ENCODE measurements at places on chromosomes 4 and X. TPM values are rescaled to one million over a fixed set of nuclear protein-coding genes. Genes with fewer than 3 reads are reported as not detected.

DNA sequence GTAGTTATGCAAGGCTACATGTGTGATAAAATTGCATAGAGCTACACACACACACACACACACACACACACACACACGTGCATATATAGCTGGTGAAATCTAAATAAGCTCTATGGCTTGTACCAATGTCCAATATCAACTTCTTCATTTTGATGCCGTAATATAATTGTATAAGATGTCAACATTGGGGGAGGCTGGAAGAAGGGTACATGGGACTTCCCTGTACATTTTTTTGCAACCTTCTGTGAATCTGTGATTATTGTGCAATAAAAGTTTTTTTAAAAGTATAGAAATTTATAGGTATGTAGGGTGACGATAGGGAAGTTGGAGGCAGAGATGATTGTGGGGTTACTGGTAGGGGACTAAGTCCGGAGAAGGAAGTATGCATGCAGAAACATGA lies 105.5 kb downstream of the HDAC8 start:
- peaks cover 7% of the 10 kb centered on the region for H3K36me3 ChIP-seq
- no peak overlapping the region for H3K4me3 ChIP-seq
- no peak overlapping the region for H3K27ac ChIP-seq
- no peaks in the 10 kb centered on the region for H3K27me3 ChIP-seq
- no peak for DNase-seq

DNA sequence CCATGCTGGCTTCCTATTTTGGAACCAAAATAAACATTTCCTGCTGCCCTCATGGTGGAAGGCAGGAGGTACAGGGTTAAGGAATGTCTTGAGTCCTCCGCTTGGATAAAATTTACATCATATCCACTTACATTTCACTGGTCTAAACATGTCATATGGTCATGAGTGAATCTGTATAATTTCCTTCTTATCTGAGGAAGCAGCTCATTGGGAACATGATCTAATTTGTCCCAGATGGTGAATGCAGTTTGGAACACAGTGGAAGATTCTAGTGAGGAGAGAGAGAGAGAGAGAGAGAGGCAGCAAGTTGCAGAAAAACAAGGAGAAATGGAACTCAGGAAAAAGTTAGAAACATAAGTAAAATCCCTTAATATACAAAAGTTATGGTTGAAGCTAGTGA lies 46.8 kb downstream of the MXRA5 start:
- no peaks in the 10 kb centered on the region for H3K36me3 ChIP-seq
- H3K4me3 ChIP-seq, result no peak overlapping the region
- no peaks in the 10 kb centered on the region for H3K4me1 ChIP-seq

- no peaks in the 10 kb centered on the region for H3K4me1 ChIP-seq
- no peaks in the 10 kb centered on the region for H3K36me3 ChIP-seq
- H3K27me3 ChIP-seq, result no peaks in the 10 kb centered on the region
- H3K4me3 ChIP-seq, result no peak overlapping the region
- DNase-seq, result peak; percentile 19
- no peak overlapping the region for H3K27ac ChIP-seq
Observed at GRCh38 chrX:72245461-72246089, 6.7 kb upstream of the ERCC6L start.

GRCh38 chrX:74421036-74421739 lies at the start of gene SLC16A2:
Gene SLC16A2 (plus strand): TSS chrX:74421493. CDS start chrX:74421638, 145 bp downstream.
- no peak within 1 kb of the TSS for H3K27ac ChIP-seq
- DNase-seq, result peak; percentile 1
- no peaks in the 10 kb centered on the region for H3K36me3 ChIP-seq
- H3K4me1 ChIP-seq, result peaks cover 31% of the 10 kb centered on the region

- no peaks in the 10 kb centered on the region for H3K27me3 ChIP-seq
- peaks cover 4% of the 10 kb centered on the region for H3K4me1 ChIP-seq
- no peak for DNase-seq
- no peak overlapping the region for H3K4me3 ChIP-seq
Observed at GRCh38 chr4:7538518-7538917, 103.8 kb upstream of the PSAPL1 start.

DNA sequence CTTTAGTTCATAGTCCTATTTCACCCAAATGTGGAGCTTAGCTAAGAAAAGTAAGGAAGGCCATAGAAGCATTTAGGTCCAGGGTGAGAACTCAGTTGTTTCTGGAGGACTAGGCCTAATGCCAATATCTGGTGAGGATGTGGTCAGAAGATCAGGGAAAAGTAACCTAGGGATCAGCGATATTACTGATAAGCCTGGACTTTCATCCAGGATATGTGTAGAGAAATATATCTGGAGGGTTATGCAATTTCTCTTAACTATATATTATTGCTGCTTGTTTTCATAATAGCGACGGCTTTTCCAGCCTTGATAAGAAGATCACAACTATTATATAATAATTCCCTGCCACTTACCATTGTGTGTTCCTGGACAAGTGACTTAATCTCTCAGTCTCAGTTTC lies 81.1 kb downstream of the FRAS1 start:
- no peak overlapping the region for H3K27ac ChIP-seq
- H3K27me3 ChIP-seq, result no peaks in the 10 kb centered on the region
- H3K4me3 ChIP-seq, result no peak overlapping the region
- DNase-seq, result no peak
- no peaks in the 10 kb centered on the region for H3K4me1 ChIP-seq
- no peaks in the 10 kb centered on the region for H3K36me3 ChIP-seq

DNA sequence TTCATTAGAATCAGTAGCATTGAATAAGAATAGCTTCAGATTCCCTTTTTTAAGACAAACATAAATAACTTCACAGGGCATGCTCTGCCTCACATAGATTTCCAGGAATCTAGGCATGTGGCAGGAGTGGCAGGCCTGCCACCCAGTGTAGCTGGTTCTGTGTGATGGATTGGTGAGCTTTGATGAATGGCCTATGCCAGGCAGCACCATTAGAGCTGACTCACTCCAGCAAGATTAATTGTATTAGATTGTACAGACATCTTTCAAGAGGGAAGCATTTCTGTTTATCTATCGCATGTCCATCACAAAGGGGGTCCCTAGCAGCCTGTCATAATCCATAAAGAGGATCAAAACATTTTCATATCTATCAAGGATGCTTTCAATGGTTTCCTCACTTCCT lies 71.9 kb downstream of the NAA11 start:
- no peaks in the 10 kb centered on the region for H3K27me3 ChIP-seq
- DNase-seq, result no peak
- H3K4me3 ChIP-seq, result no peak overlapping the region
- H3K27ac ChIP-seq, result no peak overlapping the region
- H3K4me1 ChIP-seq, result peaks cover 4% of the 10 kb centered on the region

- H3K27me3 ChIP-seq, result no peaks in the 10 kb centered on the region
- H3K36me3 ChIP-seq, result no peaks in the 10 kb centered on the region
- no peak overlapping the region for H3K27ac ChIP-seq
- H3K4me3 ChIP-seq, result no peak overlapping the region
- DNase-seq, result no peak
Observed at GRCh38 chrX:97740886-97741285, 857.2 kb downstream of the RPA4 start.

DNA sequence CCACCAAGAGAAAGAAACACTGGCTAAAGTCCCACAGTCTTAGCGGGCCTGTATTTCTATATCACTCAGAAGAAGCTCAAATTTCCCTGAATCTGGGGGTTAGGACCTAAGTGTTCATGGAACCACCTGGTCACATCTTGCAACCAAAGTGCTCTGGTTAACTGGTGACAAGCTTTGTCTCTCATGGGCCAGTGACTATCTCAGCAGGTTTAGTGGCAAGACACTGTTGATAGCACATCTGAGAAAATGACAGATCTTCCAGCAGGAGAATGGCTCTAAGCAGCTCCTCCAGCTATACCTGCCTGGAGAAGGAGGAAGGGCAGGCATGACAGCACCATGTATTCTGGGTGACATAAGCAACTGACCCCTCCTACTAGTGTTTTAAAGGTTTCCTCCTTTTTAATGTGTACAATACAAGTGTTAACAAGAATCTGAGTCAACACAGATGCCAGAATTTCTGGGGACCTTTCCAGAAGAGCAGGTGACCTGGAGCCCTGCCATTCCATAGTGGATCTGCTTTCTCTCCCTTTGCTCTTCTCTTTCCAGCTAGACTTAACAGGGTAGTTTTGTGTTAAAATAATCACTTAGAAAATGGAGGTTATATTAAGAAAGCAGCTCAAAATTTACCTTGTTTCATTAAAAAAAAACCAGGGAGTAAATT lies 17.3 kb upstream of the QRFPR start:
- H3K36me3 ChIP-seq, result no peaks in the 10 kb centered on the region
- H3K27ac ChIP-seq, result no peak overlapping the region
- no peaks in the 10 kb centered on the region for H3K4me1 ChIP-seq
- DNase-seq, result no peak
- H3K27me3 ChIP-seq, result no peaks in the 10 kb centered on the region

- H3K4me3 ChIP-seq, result no peak overlapping the region
- no peak for DNase-seq
- no peaks in the 10 kb centered on the region for H3K27me3 ChIP-seq
Observed at GRCh38 chr4:21469438-21470300, 478.9 kb downstream of the KCNIP4 start.

DNA sequence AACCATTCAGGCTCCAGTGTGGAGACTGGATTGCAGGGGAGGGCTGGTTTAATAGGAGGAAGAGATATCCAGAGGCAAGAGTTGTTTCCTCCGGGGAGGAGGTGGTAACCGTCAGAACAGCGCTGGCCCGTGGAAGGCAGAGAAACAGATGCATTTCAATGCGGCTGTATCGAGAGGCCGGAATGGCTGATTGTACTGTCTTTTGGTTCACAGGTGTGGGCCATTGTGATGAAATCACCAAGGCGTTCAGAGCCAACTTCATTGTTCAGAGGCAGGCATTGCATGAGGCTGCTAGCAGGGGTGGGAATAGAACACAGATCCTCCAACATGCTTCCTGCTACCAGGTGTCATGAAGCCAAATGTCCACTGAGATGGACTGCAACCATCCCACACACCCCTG lies 53.0 kb downstream of the SHOX start:
- H3K36me3 ChIP-seq, result no peaks in the 10 kb centered on the region
- no peak overlapping the region for H3K27ac ChIP-seq
- no peak for DNase-seq
- H3K27me3 ChIP-seq, result no peaks in the 10 kb centered on the region

- no peaks in the 10 kb centered on the region for H3K36me3 ChIP-seq
- no peak for DNase-seq
- H3K27ac ChIP-seq, result no peak overlapping the region
- H3K27me3 ChIP-seq, result peaks cover 86% of the 10 kb centered on the region
- peaks cover 36% of the 10 kb centered on the region for H3K4me1 ChIP-seq
Observed at GRCh38 chr4:152937336-152938236, 1.5 kb downstream of the FHDC1 start.

DNA sequence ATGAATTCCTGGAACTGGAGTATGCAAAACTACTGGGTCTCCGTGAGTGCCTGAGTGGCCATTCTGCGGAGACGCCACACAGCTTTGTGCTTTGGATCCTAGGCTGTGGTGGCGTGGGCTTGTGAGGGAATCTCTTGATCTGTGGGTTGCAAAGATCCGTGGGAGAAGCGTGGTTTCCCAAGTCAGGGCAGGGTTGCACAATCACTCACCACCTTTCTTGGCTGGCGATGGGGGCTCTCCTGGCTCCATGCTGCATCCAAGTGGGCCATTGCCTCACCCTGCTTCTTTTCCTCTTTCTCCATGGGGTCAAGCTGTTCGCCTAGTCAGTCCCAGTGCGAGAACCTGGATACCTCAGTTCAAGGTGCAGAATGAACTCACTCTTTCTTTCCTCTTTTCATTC lies 62.5 kb downstream of the SLAIN2 start:
- peaks cover 49% of the 10 kb centered on the region for H3K36me3 ChIP-seq
- H3K27me3 ChIP-seq, result no peaks in the 10 kb centered on the region
- H3K27ac ChIP-seq, result no peak overlapping the region
- H3K4me1 ChIP-seq, result no peaks in the 10 kb centered on the region

DNA sequence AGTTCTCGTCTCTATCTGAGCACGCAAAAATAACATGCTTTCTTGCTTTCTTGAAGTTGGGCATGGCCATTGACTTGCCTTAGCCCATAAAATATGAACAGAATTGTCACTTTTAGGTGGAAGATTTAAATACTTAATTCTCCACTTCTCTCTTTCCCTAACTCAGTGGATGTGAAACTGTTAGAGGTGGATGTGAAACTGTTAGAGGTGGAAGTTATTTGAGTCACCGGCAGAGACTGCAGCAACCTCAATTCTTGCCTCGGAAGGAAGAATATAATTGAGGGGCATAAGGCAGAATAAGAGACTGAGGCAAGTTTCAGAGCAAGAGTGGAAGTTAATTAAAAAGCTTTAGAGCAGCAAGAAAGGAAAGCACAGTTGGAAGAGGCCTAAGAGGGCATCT lies 2.8 kb upstream of the PARM1 start:
- H3K36me3 ChIP-seq, result no peaks in the 10 kb centered on the region
- DNase-seq, result peak; percentile 23
- peaks cover 40% of the 10 kb centered on the region for H3K4me1 ChIP-seq
- H3K4me3 ChIP-seq, result no peak overlapping the region
- H3K27ac ChIP-seq, result no peak overlapping the region
- peaks cover 43% of the 10 kb centered on the region for H3K27me3 ChIP-seq

GRCh38 chrX:131827935-131828334 lies 195.2 kb upstream of the STK26 start:
- no peaks in the 10 kb centered on the region for H3K36me3 ChIP-seq
- peak; percentile 10 for DNase-seq
- H3K4me1 ChIP-seq, result peaks cover 19% of the 10 kb centered on the region
- H3K27me3 ChIP-seq, result no peaks in the 10 kb centered on the region
- no peak overlapping the region for H3K27ac ChIP-seq

DNA sequence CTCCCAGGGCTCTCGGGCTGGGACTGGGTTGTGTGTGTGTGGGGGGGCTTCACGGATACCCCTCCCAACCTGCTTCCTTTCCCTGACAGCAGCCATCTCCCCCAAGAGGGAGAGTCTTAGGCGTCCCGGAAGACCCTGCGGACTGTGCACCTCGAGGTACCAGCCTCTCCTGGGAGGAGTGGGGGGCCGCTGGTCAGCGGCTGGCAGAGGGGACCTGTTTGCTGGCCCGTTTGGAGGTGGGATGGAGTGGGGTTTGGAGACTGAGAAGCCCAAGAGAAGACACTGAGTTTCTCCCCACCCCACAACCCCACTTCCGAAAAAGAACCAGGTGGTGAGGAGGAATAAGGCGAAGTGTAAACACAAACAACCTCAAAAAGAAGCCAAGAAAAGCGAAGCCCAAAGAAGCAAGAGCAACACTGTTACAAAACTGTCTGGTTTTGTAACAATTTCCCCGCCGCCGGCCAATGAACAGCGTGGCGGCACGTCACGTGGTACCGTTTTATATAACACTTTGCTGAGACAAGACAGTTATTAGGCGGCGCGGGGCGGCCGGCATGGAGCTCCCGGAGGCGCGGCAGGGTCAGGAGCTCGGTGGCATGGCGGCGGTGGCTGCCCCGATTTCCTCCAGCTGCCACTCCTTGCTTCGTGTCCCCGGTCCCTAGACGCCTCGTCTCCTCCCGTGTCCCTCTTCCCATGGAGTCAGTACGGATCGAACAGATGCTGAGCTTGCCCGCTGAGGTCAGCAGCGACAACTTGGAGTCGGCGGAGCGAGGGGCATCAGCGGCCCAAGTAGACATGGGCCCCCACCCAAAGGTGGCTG lies at the start of gene LONRF3:
LONRF3 (plus strand) TSS at position 531 of the 820 bp plus-strand sequence; CDS start at position 694, 163 bp downstream.
- H3K36me3 ChIP-seq, result peaks cover under 1% of the 10 kb centered on the region
- DNase-seq, result peak; percentile 88
- H3K4me1 ChIP-seq, result peaks cover 41% of the 10 kb centered on the region
- peak within 1 kb of the TSS; percentile 75 for H3K4me3 ChIP-seq

INPP4B gene
- 0.01 TPM for polyA plus RNA-seq

EXOC1L gene
- polyA plus RNA-seq, result not detected

MAPK10 gene
- not detected for polyA plus RNA-seq

SGMS2 gene
- polyA plus RNA-seq, result 20.8 TPM

EPGN gene
- polyA plus RNA-seq, result not detected

STBD1 gene
- 1.2 TPM for polyA plus RNA-seq

SETD7 gene
- 16.8 TPM for polyA plus RNA-seq

MTM1 gene
- polyA plus RNA-seq, result 2.7 TPM

TAF9B gene
- polyA plus RNA-seq, result 2.1 TPM

All from CD14-positive monocyte (primary cell).